ENCODE measurements at places on chromosomes 2 and 18.

DNA sequence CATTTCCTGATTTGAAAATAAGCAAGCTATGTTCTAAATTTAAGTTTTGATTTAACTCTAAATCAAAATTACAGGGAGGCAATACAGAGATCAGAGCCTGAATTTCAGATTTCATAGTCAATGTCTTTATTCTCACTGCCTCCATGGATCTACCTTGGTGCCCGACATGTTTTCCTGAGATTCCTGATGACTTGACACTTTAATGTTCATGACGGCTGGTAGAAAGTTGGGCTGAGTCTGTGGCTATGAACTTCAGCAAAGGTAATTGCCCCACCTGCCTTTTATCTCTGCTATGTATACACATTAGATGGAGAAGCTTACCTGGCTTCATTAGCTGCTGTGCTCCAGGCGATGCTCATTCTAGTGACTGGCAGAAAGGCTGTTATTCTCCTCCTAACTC, 1390.5 kb upstream of the CELF4 start:
- no peak for DNase-seq

GRCh38 chr2:199869227-199869541, 18.2 kb upstream of the FTCDNL1 start:
- no peak for DNase-seq

- no peak for DNase-seq
Measured at GRCh38 chr2:48874282-48874681, 118.8 kb upstream of the LHCGR start.

DNA sequence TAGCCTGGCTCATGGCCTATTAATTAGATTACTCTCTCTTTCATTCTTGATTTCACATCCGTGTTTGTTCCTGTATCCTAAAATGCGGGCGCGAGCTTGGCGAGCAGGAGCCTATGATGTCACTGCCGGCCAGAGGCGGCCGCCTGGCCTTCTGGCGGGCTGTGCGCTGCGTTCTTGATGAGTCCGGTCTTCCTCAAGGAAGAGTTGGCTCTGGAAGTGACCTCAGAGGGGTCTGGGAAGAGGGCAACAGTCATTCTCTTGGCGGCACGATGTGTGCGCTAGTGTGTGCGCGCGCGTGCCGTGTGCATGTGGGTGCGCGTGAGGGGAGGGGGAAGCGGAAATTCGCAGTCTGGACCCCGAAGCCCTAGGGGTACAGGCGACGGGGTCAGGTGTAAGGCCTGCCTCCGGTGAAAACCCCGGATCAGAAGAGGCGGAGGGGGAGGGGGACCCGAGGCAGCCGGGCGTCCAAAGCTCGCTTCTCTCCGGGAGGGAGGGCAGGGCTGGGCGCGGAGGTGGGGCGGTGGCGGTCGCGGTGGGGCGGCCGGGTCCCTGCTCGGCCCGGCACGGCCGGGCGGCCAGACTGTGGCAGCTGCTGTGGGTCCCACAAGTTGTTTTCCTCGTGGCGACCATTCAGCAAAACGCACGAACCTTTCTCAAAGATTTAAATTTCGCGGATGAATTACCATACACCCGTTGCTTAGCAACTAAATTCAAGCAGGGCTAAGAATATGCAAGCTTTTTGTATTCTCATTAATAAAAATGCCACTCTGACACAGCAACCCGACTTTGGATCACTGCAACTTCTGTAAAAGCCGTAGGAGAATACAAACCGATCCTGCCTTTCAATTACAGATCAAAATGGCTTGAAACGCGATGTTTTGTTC, 8.4 kb downstream of the POU3F3 start:
- DNase-seq: no peak

DNA sequence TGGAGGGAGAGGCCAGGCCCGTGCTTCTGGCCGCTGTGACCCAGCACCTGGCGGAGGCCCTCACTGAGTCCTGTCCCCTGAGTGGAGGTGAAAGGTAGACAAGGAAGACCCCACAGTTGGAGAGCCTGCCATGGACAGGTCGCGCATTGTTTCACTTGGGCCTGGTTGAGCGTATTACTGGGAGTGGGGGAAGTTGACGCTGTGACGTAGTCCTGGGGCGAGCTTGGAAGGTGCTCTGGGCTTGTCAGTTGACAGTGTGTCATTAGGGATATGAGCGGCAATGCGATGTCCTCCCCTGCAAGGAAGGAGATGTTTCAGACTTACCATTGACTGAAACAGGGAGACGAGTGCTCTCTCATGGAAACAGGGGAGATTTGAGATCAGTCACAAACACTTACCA, 127.1 kb downstream of the SH3RF3 start:
- no peak for DNase-seq

GRCh38 chr2:238202326-238203093, 985 bp downstream of the ILKAP start:
- no peak for DNase-seq

GRCh38 chr2:150612957-150613710, 125.7 kb upstream of the RND3 start:
- DNase-seq: no peak

DNA sequence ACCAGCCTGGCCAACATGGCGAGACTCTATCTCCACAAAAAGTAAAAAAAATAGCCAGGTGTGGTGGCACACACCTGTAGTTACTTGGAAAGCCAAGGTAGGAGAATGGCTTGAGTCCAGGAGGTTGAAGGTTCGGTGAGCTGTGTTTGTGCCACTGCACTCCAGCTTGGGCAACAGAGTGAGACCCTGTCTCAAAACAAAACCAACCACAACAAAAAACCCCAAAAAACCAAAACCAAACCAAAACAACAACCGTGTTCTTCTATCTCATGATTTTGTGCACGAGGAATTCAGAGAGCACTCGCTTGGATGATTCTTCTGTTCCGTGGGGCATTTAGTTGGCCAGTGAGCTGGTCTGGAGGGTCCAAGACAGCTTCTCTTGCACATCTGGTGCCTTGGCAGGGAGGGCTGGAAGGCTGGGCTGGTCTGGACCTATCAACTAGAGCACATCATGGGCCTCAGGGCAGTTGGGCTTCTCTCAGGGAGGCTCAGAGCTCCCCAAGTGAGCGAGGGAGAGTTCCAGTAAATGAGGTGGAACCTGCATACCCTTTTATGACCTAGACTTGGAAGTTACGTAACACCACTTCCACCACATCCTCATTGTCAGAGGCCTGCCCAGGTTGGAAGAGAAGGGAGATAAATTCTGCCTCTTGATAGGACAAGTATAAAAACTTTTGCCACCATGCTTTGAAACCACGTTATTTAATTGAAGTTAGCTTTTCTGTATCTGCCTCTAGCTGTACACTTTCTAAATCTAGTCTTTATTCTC, 25.2 kb downstream of the SIX2 start:
- no peak for DNase-seq

- DNase-seq: no peak
Measured at GRCh38 chr2:69796174-69796573, 33.3 kb upstream of the GMCL1 start.

- DNase-seq: no peak
Measured at GRCh38 chr18:74550886-74551285, 16.6 kb downstream of the CNDP1 start.

- no peak for DNase-seq
Measured at GRCh38 chr18:13222856-13223281, 4.3 kb downstream of the LDLRAD4 start.

GRCh38 chr2:238869293-238870124, 21.6 kb downstream of the TWIST2 start:
- DNase-seq: no peak

DNA sequence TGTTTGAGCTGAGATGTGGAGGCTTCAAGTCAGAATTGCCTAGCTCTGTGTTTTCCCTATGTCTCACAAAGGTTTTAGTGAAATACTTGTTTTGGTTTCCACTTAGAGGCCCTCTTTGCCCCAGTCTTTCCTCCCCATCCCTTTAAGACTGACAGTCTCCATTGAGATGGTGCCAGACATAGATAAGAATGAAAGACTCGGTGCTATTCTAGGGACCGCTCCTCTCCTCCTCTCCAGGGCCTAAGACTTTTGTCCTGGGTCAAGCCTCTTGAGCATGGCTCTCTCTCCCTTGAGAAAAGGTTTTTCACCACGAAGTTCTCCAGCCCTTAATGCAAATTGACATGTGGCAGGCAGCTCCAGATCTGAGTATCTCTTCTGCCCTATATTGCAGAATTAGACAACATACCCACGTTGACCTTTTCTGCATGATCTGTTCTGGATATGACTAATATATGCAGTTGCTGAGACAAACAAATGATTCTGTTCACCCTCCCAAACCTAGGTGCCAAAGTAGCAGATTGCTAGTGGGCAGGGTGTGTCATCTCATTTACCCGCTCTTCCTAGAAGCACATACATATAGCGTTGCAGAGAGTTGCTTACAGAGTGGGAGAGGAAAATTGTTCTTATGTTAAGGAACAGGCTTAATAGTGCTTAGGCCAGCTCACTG, 47.5 kb upstream of the ACSL3 start:
- no peak for DNase-seq

DNA sequence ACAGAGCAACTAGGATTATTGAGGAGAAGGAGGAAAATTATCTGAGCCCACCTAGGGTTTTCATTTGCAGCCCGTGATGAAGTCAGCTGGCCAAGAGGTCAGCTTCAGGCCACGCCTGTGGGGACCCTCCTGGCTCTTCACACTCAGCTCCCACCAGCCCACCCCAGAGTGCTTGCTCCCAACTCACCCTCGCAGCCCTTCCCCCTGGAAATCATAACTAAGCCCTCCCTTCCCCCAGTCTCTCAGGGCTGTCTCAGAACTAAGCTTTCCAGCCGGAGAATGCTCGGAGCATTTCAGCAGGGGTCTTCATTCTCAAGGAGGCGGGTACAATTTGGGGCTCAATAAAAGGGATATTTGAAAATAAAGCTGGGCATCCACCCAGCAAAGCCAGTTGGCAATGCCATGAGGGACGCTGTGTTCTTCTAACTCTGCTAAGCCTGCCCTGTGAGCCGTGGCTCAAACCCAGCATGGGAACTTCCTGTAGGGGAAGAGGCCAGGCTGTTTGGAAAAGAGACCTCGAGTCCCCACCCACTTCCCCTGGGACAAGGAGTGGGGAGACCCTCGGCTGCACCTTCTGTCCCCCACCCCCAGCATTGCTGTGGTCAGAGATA, 194.9 kb downstream of the CTIF start:
- DNase-seq: no peak

DNA sequence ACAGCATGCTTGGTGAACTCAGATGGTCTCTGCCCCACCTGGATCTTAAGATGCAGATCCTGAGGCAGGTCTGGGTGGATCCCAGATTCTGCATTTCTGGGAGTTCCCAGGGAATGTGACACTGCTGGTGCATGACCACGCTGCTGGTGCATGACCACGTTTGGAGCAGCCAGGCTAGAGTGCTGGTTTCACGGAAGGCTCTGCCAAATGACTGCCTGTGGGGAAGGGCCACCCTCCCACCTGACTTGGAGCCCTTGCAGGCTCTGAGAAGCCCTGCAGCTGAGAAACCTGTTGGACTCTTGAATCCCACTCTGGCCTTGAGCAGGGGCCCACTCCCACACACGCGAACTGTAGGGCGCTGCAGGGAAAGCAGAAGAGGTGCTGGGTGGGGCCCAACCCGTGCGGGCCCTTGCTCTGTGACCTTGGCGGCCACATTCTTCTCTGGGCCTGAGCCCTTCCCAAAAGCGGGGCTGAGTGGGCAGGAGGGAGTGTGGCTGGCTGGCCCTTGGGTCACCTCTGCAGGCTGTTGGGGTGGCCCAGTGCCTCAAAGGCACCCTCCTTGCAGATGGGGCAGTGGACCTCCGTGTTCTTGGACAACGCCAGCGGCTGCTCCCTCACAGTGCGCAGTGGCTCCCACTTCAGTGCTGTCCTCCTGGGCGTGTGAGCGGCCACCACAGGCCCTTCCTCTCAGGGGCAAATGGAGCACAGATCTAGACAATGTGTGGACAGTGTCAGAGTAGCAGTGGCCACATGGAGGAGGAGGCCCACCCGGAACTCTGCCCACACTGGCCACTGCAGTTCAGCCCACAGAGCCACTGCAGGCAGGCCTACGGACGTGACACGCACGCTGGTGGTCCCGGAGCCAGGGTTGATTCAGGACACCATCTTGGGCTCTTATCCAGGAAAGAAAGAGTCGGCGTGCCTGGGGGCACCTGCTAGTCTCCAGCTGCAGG, 7.9 kb downstream of the ERFE start:
- no peak for DNase-seq

GRCh38 chr2:45720210-45720609, 68.7 kb downstream of the PRKCE start:
- no peak for DNase-seq

DNA sequence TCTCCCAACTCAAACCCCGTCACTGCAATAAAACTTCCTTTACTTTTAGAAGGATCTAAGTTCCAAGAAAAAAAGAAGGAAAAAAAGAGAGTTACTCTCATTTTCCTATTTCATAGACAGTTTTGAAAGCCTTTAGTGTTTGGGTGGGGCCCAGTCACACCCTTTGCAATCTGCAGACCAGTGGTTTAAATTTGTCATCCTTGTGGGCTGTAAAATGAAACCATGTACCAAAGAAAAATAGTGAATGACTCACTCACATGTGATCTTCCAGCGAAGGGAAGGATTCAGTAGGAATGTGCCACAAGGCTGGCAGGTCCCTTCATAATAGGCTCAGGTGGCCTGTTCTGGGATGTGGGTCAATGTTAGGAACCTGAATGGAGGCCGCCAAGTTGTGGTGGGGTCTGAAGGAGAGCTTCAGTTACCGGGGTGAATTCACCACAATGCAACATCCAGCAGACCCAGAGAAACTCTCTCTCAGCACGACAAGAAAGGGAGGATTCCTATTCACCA, 28.3 kb downstream of the ANXA4 start:
- DNase-seq: peak; percentile 13

GRCh38 chr18:34031810-34032209, 192.9 kb downstream of the NOL4 start:
- DNase-seq: no peak

DNA sequence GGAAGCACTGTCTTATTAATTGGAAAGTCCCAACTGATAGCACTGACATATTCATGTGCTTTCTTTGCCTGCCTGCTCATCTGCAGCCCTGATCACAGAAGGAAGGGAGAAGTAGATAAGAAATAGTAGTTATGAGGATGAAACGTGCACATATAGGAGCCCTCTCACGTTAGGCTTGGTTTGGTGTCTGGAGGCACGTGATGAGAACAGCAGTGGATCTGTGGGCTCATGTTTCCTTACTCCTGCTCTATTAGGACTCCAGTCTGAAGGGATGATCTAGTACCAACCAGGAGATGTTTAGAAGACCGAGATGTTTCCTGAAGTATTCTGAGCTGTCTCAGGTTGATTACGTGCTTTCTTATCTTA, 84.9 kb downstream of the MAP4K4 start:
- DNase-seq: no peak

- no peak for DNase-seq
Measured at GRCh38 chr2:135963841-135964240, 21.6 kb downstream of the DARS1 start.

- DNase-seq: no peak
Measured at GRCh38 chr18:54919412-54919811, 39.8 kb downstream of the CCDC68 start.

All from activated CD8-positive, alpha-beta memory T cell treated with anti-CD3 and anti-CD28 coated beads for 4 hours (primary cell).